COLO829 (cell line): ENCODE measurements at places on chromosomes 1 and 21.

DNA sequence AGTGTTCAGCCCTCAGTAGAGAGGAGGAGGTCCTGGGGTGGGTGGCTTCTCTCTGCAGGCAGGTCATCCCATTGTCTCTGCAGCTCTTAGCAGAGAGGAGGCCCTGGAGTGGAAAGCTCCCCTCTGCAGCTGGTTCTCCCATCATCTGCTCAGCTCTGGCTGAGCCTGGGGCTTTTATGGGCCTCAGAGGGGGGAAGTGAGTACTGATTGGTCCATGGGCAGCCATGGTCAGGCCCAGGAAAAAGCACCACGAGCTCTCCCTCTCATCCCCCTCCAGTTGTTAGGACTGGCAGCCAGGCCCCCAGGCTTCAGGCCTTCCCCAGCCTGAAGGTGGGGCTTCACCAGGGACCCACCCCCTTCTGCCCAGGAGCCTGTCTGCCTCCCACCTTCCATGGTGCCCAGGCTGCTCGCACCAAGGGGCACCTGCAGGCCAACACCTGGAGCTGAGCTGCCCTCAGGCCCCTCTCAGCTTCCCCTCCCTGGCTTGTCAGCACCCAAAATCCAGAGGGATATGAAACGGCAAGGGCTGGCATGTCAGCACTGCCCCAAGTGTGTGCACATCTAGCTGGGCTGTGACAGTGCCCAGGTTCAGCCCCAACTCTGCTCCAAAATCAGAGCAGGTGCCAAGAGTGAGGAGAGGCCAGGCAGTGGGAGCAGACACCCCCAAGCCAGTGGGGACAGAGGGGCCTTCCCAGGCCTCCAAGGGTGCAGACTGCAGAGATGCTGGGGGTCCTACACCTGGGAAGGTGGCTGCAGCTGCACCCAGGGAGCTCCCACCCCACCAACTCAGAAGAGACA, 449.0 kb downstream of the MATN1 start:
- no peak for DNase-seq

GRCh38 chr1:107525145-107525544, 384.3 kb downstream of the NTNG1 start:
- DNase-seq = no peak

DNA sequence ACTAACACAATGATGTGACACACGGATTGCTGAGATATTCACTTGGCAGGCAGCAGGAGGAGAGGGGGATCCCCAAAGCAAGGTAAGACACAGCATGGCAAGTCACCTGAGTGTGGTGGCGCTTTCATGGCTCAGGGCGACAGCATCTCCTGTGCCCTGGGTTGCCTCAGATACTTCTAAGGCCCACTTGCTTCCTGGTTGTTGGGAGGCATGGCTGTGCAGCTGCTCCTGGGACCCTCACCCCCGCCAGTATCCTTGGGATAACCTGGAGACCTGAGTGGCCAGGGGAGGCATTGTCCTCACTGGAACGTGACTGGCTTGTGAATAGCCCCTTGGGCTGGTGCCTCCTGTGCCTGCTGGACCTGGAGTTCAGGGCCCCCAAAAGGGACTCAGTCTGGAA, 69.8 kb downstream of the STUM start:
- no peak for DNase-seq

GRCh38 chr1:13664451-13664850, 35.5 kb upstream of the PRDM2 start:
- no peak for DNase-seq

DNA sequence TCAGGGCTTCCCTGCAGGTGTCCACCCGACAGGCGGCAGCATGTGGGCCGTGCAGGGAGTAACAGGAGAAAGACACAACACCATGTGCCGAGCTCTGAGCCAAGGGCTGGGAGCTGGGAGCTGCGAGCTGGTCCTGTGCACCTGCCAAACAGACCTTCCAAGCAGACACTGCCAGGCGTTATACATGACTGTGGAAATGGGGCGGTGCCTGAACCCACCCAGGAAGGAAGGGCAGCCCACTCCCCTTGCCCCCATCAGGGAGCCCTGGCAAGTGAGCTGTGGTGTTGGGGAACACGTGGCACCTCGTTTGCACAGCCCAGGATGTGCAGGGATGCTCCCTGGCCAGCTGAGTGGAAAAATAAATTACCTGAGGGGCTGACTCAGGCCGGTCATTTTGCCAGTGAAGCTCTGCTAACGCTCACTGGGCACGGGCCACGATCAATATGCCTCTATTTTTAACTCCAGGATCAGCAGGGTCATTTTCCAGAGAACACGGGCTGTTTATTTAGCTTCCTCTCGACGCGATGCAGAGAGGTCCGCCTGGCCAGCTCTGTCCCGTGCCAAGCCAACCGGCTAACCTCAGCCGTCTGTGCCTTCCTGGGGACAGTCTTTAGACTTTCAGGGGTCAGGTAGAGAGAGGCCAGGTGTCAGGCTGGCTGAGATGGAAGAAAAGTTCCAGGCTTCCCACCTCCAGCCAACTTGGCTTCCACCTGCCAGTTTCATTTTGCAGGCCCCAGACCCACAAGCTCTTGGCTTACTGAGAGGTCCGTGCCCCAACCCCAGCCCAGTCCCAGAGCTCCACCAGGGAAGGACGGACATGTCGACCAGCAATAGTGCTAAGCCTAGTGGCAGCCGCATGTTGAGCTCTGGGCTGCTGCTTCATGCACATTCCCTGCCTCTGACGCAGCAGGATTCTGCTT, 196.7 kb upstream of the VAMP3 start:
- DNase-seq = no peak

DNA sequence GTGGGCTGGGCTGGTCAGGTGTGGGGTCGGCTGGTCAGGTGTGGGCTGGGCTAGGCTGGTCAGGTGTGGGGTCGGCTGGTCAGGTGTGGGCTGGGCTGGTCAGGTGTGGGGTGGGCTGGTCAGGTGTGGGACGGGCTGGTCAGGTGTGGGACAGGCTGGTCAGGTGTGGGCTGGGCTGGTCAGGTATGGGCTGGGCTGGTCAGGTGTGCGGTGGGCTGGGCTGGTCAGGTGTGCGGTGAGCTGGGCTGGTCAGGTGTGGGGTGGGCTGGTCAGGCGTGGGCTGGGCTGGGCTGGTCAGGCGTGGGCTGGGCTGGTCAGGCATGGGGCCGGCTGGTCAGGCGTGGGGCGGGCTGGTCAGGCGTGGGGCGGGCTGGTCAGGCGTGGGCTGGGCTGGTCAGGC, 6.3 kb upstream of the FNDC10 start:
- no peak for DNase-seq

DNA sequence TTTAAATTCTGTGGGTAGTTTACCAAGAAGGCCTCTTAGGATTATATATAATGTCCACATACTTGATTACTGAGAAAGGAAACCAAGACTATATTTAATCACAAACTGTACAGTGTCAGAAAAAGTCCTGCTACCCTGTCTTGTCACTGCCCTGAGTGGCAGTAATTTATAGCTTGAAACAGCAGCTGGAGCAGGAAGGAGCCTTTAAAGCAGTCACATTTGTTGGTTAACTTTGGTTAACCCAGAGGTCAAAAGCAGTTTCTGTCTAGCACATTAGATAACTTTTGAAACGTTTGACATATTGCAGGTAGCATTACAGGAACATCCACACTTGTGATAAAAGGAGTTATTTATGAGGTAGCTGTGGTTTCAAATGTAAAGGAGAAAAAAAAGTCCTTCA, 161.7 kb downstream of the ROR1 start:
- no peak for DNase-seq
